ENCODE measurements at places on chromosomes 3 and 15. TPM values are rescaled to one million over a fixed set of nuclear protein-coding genes. Genes with fewer than 3 reads are reported as not detected.

DNA sequence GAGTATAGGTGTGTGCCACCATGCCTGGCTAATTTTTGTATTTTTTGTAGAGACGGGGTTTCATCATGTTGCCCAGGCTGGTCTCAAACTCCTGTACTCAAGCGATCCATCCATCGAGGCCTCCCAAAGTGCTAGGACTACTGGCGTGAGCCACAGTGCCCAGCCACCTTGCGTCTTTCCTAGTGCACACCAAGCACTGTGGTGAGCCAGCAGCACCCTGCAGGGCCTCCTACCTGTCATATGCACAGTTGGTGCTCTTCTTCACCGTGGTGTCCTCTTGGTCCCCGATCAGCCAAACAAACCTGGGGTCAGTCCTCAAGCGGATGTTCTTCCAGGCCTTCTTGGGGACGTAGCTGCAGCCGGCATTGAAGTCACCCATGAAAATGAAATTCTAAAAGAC is 13.2 kb downstream of the DNASE1L3 start:
- DNase-seq = no peak

Gene OPA1
- total RNA-seq = 73.7 TPM

Gene NR2E3
- not detected for total RNA-seq

DNA sequence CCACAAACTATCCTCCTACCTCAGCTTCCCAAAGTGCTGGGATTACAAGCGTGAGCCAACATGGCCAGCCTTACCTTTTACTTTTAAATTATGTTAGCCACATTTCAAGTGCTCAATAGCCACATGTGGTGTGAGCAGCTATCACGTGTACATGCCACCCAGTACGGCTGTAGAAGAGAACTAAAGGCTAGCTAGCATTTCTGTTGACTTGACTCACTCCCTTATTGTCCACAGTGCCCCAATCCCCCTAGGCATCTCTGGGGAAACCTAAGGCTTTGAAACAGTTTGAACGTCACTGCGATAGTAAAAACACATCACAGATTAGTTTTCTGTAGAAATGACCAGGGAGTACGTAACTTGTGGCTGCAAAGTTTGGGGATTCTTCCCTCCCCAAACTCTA is 12.0 kb downstream of the C15orf40 start:
- DNase-seq = no peak

DNA sequence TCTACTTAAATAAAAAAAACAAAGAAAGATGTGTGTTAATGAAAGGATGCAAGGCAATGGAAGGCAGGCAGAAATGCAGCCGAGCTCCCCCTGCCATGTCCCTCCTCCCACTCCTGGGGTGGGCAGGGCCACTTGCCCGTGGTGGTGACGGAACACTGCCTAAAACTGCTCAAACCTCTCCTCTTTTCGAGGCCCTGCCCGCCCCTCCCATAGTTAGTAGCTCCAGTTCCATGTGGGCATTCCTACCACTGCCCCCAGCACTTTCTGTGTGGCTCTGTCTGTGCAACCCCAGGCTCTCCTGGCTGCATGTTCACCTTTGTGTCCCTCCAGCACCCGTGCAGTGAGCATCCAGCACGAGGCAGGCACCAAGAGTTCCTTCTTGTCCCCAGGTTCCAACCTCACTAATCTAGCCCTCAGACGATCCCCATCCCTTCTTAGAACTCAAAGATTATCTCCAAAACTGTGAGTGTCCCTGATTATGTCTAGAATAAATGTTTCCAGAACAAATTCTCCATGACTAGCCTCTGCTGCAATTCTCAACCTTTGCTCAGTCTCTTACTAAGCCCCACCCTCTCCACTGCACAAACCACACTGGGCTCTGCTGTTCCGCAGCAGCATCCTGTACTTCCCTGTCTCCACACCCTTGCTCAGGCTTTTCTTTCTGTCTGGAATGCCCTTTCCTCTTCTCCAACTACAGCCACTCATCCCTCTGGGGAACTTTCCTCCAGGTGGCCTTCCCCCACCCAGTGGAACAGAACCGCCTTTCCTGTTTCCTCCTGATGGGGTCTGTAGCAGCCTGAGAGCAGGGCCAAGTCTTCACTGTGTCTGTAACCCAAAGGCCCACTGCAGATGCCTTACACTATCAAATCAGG is 32.6 kb upstream of the SPTBN5 start:
- DNase-seq = no peak

- no peak for DNase-seq
Observed at GRCh38 chr3:187252311-187252710, 39.2 kb downstream of the MASP1 start.

DNA sequence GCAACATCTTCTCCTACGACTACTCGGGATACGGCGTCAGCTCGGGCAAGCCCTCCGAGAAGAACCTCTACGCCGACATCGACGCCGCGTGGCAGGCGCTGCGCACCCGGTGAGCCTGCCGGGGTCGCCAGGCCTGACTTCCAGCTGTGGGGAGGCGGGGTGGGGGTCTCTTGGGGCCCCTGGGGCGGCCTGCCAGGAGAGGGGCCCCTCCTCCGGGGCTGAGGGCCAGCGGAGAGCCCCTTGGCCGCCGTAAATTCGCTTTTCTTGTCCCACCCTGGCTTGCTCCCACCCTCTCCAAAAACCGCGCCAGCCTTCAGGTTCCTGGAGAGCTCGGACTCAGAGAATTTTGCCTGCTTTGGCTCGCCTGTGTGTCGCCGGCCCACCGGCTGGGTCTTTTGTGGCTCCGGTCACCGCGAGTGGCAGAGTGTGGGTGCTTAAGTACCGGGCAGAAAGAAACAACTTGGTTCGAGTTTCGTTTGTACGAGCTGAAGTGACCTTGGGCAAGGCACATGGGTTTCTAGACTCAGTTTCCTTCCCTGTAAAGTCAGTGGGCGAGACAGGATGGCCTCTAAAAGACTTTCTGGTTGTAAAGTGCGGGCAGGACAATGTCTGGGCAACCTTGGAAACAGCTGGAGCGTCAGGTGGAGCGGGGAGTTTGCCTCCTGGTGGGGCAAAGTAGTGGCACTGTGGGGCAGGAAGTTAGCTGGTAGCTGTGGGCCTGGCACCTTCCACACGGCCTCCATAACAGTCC is 976 bp downstream of the ABHD17C start:
- DNase-seq = no peak

Data from GM12878 (cell line).